Large intestine (tissue), 12 donors: ENCODE measurements at places on chromosomes 13 and 19. TPM values are rescaled to one million over a fixed set of nuclear protein-coding genes. Genes with fewer than 3 reads are reported as not detected.

GRCh38 chr19:34837262-34837661 lies 64.2 kb upstream of the ZNF599 start:
- H3K36me3 ChIP-seq = no peaks in the 10 kb centered on the region
- peak overlapping the region; percentile 85 for H3K27ac ChIP-seq
- no peaks in the 10 kb centered on the region for H3K27me3 ChIP-seq
- H3K4me3 ChIP-seq = no peak overlapping the region

- no peaks in the 10 kb centered on the region for H3K36me3 ChIP-seq
- H3K4me1 ChIP-seq = no peaks in the 10 kb centered on the region
- DNase-seq = no peak
- H3K27me3 ChIP-seq = no peaks in the 10 kb centered on the region
- H3K27ac ChIP-seq = no peak overlapping the region
These were observed 739.4 kb upstream of the GPC6 start for GRCh38 chr13:92487238-92487637.

DNA sequence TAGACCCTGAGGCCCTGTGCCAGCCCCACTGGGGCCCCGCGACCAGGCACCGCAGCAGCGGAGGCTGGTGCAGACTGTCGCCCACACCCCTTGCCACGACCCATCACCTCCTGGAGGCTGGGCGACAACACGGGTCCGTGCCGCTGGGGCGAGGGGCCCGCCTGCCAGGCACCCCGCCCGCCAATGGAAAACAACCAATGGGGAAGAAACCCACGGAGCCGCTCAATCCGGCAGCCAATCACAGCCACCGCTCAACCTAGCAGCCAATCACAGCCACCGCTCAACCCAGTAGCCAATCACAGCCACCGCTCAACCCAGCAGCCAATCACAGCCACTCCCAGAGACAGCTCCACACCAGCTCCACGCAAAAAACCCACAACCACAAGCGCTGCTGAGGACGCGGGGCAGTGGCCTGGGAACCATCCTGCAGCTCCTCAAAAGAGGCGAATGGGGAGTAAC lies 29.7 kb downstream of the GPX4 start:
- no peak overlapping the region for H3K27ac ChIP-seq
- no peak overlapping the region for H3K4me3 ChIP-seq
- no peaks in the 10 kb centered on the region for H3K27me3 ChIP-seq
- H3K4me1 ChIP-seq = peaks cover 41% of the 10 kb centered on the region

GRCh38 chr13:30466358-30466714 lies 600 bp upstream of the HMGB1 start:
- H3K27ac ChIP-seq = no peak overlapping the region
- DNase-seq = no peak
- H3K27me3 ChIP-seq = no peaks in the 10 kb centered on the region
- H3K4me1 ChIP-seq = peaks cover 13% of the 10 kb centered on the region
- peak overlapping the region; percentile 17 for H3K4me3 ChIP-seq
- H3K36me3 ChIP-seq = peaks cover 11% of the 10 kb centered on the region

DNA sequence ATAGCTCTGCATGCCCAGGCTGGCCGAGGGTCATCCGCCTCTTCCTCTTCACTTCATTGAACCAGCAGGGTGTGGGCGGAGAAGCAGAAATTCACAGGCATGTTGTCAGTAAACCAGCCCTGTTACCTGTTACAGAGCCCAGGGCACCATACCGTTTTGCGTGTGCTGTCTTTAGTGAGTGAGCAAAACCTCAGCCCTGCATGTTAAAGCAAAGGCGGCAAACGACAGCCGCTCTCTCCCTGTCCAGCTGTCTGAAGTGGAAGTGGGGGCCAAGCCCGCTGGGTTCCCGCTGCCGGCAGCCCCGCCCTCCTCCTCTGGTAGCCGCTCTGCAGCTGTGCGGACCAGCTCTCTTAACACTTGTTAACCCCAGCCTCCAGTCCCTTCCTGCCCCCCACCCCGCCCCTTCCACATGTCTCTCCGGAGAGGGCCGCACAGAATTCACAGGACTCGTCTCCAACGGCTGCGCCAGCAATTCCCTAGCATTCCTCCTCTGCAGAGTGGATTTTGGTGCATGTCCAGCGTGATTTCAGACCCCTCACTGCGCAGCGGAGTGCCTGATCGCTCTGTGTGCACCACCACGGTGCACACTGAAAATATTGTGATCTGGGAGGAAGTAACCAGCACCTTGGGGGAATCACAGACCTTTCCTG lies 12.7 kb downstream of the KLHL26 start:
- peaks cover 8% of the 10 kb centered on the region for H3K4me1 ChIP-seq
- no peak overlapping the region for H3K27ac ChIP-seq
- no peak for DNase-seq
- H3K36me3 ChIP-seq = no peaks in the 10 kb centered on the region
- no peaks in the 10 kb centered on the region for H3K27me3 ChIP-seq

DNA sequence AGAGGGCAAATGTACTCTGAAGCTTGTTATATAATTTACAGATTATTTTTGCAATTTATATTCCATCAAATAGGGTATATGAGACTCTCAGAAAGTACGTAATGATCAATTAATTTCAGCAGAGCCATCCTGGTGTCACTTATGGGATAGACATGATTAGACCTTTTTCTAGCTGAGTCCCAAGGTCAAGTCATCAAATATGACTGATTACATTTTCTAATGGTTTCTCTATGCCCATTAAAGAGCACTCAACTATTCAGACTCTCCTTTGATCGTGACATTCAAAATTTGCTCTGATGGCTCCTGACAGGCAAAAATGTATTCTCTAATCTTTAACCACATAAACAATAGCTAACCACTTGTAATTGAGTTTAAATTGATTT lies 469.2 kb downstream of the COG6 start:
- H3K4me1 ChIP-seq = no peaks in the 10 kb centered on the region
- H3K27me3 ChIP-seq = no peaks in the 10 kb centered on the region
- no peaks in the 10 kb centered on the region for H3K36me3 ChIP-seq
- H3K27ac ChIP-seq = no peak overlapping the region
- no peak for DNase-seq

The KCTD12 gene
- 101 TPM for polyA plus RNA-seq

The RPL28 gene
- polyA plus RNA-seq = 2,127 TPM

The KLHL1 gene
- polyA plus RNA-seq = 0.57 TPM

The ATP12A gene
- not detected for polyA plus RNA-seq
